Naive thymus-derived CD4-positive, alpha-beta T cell (primary cell): ENCODE measurements at places on chromosomes 12 and 14. TPM values are rescaled to one million over a fixed set of nuclear protein-coding genes. Genes with fewer than 3 reads are reported as not detected.
A peak's percentile ranks its signal among the peaks of the same experiment; 100 is the strongest.

- DNase-seq = no peak
These were observed 4.5 kb upstream of the FBXW8 start for GRCh38 chr12:116906285-116906684.

Gene LIN52
- total RNA-seq = 9.4 TPM

DNA sequence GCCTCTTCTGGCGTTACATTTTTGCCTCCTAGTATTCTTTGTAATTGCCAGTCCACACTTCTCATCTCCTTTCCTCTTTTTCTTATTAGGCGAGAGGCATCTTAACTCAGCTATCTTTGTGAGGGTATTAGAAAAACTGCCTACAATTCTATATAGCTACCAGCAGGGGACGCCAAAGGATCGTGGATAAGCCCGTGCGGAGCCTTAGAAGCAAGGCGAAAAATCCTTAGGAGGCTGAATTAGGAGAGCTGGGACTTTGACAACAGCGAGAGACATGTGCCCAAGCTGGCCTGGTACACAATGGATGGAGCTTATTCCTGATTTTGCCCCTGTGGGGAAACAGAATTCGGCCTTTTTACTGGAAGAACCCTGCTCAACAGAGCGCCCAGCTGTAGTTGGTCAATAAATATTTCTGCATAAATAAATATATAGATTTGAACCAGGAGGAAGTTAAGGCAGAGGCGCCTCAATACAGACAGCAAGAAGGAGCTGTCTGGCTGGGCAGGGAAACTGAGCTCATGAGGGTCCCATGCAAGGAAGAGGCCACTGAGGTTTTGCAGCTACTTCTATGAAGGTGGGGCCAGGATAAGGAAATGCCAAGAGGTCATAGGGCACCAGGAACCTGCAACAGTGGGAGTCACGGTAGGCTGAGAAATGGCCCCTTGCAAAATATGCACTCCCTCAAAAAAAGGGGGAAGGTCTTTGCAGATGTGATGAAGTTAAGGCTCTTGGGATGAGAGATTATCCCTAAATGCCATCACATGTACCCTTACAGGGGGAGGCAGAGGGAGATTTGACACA is 14.6 kb upstream of the RBM19 start:
- no peak for DNase-seq

DNA sequence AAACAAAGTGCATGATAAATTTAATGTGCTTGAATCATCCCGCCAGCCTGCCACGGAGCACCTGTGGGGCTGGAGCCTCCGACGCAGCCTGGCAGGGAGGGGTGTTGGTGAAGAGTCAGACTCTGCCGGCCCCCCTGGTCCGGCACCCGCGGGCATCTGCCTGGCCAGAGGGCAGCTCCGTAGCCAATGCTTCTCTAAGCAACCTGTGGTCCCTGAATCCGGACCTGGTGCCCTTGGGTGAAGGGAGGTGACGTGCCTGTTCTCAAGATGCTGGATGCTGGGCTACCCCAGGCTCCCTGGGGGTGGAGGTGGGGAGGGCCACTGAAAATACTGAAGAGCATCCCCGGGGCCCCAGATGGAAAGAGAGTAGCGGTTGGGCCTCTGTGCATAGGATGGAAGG is 158.6 kb upstream of the C14orf180 start:
- no peak for DNase-seq

Gene CHST11
- total RNA-seq = 31.9 TPM

- no peak for DNase-seq
These were observed 72.2 kb upstream of the OSBPL8 start for GRCh38 chr12:76631741-76632140.

Gene GRIP1
- 6.5 TPM for total RNA-seq

DNA sequence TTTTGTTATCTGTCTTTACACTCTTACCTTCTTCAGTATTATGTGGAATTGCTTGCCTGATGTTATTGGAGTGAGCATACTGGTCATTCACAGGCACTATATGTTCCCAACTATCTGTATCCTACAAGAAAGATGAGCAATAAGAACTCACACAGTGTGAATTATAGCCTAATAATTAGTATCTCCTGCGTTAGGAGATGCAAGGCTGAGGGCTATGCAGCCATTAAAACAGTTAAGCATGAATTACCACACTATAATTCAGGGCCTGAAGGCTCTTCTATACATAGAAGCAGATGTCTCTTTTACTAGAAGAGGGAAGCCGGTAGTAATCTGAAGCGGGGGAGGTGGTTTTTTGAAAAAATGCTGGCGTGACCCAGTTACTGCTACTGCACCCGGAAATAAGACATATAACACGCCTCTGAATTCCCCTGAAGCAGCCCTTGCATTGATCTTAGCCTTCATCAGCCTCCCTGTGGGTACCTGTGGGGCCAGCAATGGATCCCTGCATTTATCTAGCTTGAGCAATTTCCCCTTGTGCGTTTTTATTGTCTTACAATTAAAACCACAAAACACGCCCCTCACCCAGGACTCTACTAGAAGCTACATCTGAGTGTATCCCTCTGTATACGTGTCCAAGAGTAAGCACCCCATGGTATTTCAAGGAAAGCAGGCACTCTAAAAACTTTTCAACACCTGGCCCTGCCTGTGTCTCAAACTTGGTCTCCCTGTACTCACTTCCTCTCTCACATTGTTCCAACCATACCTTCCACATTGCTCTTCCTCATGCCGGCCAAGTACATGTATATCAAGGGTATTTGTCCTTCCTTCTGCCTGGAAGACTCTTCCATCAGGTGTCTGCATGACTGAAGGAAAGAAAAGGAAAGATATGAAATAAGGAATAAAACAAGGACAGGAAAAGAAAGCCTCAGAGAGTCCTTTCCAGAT is 210.9 kb upstream of the ARID2 start:
- peak; percentile 57 for DNase-seq

Gene SPTLC2
- 19.0 TPM for total RNA-seq

Gene VPS33A
- total RNA-seq = 31.4 TPM
